ENCODE measurements at places on chromosomes 7 and 10.

GRCh38 chr7:94095316-94096009, 91.3 kb upstream of the BET1 start:
- no peak for DNase-seq

- no peak for DNase-seq
Measured at GRCh38 chr7:66157060-66157459, 42.4 kb downstream of the CRCP start.

DNA sequence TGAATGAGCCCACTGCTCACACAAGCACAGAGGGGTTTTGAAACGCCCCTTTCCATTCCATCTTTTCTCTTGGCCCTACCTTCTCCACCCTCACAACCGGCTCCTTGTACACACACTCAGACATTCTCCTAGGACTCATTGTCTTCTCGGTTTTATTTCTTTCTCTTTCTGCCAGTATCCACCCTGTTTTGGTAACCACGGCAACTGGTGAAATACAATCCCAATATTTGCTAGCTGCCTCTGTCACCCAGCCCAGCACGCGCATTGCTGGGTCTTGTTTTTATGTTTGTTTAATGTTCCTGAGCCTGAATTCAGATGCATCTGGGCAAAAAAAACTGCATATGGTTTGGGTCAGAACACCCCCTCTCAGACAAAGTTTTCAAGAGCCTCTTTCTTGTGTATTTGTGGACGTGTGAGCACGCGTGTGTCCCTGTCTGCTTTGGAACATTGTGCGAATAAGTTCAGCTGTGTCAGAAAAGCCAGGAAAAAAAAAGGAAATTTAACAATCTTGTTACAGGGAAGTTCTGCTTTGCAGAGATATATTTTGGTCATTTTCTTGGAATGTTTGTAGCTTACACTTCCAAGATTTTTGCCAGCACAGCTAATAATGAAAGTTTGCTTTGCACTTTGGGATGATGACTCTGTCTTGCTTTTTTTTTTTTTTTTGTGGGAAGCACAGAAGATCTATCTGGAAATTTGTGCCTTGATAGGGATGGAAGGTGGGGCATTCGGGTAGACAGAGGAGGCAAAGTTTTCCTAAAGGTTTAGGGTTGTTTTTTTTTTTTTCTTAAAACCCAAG, 225.9 kb downstream of the TRIL start:
- DNase-seq: no peak

GRCh38 chr10:29078919-29079318, 210.0 kb upstream of the LYZL1 start:
- no peak for DNase-seq

DNA sequence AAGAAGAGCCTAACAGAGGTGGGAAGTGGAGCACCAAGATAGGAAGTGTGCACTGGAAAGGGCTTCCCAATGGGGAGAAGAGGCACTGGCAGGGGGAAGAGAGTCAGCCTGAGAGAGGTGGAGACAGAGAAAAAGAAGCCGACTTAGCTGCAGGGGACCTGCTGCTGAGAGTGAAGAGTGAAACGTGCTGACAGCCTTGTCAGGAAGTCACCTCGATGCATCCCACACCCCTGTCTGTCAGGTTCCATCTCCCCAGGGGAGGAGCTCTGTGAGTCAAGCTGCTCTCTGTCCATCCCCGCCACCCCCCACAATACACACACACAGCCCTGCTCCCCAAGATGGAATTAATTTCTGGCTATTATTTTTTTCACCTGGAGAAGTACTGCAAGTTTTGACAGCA, 14.0 kb downstream of the KAZALD1 start:
- no peak for DNase-seq

GRCh38 chr7:158818325-158819213, 10.7 kb downstream of the ESYT2 start:
- DNase-seq: peak; percentile 85

DNA sequence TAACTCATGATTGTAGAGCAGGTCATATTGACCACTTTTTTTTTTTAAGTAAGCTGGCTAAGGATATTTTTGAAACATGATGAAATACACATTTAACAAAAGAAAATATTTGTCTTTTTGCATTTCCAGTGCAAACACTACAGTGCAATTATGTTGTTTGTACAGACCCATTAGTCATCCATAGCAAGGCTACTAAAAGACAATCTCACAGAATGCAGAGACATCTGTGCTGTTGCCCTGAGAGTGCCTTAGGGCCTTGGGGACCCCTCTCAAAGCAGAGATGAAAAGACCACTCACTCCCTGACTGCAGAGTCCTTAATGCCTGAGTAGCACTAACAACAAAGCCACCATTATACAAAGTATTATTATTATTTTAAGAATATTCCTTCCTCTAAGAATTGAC, 104.5 kb downstream of the NRCAM start:
- DNase-seq: no peak

DNA sequence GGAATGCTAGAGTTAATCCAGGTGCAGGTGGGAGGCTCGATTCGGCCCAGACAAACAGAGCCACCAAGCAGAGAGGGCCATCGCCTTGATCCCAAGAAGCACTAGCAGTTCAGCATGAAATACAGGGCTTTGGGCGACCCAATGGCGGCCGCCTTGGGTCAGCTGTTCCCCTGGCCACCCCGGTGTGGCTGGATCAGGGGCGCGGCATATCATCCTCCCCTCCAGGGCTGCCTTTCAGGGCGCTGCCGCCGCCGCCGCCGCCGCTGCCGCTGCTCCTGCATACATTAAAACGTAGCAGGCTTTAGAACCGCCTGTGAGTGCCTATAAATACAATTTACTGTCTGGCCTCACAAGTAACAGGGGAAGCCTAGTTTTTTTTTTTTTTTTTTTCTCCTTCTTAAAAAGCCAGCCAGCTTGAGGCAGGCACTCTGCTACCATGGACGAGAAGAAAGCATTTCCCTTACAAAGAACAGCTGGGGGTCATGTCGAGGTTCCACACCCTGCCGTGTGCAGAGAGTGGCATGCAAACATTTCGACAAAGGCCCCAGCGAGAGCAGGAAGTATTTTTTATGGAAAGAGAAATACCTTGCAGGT, 57.7 kb upstream of the EFCAB10 start:
- DNase-seq: no peak

Measured in activated CD4-positive, alpha-beta T cell treated with anti-CD3 and anti-CD28 coated beads, Interleukin-2, Interleukin-6, amounts not matched to agents 100 ng/mL and 50 ng/mL, durations not matched to agents 16 hours and 8 hours (primary cell).